ENCODE measurements at places on chromosomes 7 and 10. TPM values are rescaled to one million over a fixed set of nuclear protein-coding genes. Genes with fewer than 3 reads are reported as not detected.

Gene GBX1
- total RNA-seq = 0.38 TPM

Gene HKDC1
- not detected for total RNA-seq

Gene AGK
- 9.0 TPM for total RNA-seq

Gene NRG3
- 0.10 TPM for total RNA-seq

Gene BLNK
- total RNA-seq = 1.4 TPM

Gene CEP41
- 4.6 TPM for total RNA-seq
